ENCODE measurements at places on chromosomes 11 and 22.

GRCh38 chr11:65471447-65471891 is 27.4 kb upstream of the MALAT1 start:
- no peak for DNase-seq

DNA sequence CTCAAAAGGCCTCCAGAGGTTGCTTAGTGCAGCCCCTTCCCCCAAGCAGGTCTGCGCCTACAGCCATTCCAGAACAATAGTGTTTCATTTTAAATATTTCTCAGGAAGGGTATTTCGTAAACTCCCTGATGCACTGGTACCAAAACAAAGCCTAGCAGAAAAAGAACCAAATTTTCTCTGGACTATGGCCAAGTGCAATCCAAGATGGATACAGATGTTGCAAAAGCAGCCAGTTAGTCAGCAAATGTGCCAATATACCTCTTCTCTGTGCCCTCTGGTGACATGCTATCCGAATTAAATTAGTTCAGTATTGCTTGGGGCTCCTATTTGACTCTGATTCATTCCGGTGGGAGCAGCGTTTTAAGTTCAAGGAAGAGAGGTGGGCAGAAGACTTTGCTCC is 247.8 kb downstream of the NTM start:
- no peak for DNase-seq

DNA sequence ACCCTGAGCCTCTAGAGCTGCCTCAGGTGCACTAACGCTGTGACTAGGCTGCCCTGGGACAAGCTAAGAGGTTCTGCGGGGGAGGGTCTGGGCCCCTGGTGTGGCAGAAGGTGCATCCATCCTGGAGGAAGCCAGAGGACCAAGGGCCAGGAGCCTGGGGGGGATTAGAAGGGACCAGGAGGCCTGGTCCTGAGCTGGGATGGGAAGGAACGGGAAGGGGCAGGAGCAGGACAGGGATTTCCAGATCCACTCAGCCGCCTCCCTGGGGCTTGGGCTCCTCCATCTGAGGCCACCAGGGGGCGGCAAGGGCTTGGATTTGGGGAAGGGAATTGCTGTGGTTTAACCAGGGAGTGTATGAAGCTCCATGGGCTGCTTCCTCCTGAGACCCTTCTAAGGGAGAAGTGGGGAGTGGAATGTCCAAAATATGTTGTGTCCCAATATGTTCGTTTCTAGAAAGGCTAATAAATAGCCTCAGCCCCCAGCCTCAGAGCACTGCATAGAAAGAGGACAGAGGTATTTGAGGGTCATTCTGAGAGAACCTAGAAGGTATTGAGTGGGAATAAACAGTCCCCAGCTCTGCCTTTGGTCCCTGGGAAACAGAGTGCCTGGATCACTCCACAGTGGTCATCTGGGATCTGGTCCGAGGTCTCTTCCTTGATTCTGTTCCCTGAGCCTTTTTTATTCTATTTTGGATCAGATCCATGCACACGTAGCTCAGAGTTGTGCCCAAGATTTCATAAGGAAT is 17.4 kb upstream of the PRAME start:
- DNase-seq, result no peak

GRCh38 chr22:22925805-22926369 is 38.3 kb downstream of the IGLL5 start:
- DNase-seq, result no peak

DNA sequence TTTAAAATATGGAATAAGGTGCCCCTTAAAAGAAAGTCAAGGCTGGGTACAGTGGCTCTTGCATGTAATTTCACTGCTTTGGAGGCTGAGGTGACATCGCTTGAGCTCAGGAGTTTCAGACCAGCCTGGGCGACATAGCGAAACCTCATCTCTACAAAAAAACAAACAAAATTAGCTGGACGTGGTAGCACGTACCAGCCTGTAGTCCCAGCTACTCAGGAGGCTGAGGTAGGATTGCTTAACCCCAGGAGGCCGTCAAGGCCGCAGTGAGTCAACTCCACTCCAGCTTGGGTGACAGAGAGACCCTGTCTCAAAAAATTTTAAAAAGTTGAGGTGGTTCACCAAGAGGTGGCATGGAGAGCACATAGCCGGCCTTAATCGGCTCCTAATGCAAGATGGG is 17.7 kb upstream of the ADORA2A start:
- DNase-seq, result no peak

DNA sequence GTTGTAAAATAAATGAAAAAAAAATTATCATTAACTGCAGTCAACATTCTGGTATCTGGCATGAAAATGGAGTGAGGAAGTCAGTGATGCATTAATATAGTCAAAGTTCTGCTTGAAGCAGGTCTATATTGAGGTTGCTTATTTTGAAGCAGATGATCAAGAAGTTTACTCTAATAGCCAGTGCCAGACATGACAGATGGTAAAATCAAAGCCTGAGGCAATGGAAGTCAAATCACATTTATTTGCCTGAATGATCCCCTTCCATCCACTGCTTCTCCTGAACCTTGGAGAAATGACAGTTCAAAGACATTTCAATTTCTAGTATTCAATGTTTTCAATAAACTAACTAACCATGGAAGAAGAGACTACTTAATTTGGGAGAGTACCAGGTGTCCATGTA is 430.0 kb downstream of the FAM181B start:
- no peak for DNase-seq

- no peak for DNase-seq
Observed at GRCh38 chr22:22954656-22955055, 67.0 kb downstream of the IGLL5 start.

- no peak for DNase-seq
Observed at GRCh38 chr11:65640483-65641296, 2.8 kb downstream of the SIPA1 start.

GRCh38 chr11:88827018-88827676 is 238.6 kb downstream of the GRM5 start:
- no peak for DNase-seq

DNA sequence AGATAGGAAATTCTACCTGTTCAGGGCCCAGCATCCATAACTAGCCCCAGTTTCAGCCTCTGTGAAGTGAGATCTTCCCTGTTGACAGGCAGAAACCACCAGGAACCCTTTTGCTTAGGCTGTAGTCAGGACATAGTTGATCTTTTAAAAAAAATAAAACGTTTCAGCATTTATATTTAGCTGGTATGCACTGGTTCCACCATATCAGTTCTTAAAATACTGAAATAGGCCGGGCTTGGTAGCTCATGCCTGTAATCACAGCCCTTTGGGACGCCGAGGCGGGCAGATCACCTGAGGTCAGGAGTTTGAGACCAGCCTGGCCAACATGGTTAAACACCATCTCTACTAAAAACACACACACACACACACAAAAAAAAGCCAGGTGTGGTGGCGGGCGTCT is 35.3 kb downstream of the GALNT18 start:
- DNase-seq, result no peak

GRCh38 chr11:84408946-84409411 is 1122.8 kb upstream of the CCDC90B start:
- no peak for DNase-seq

DNA sequence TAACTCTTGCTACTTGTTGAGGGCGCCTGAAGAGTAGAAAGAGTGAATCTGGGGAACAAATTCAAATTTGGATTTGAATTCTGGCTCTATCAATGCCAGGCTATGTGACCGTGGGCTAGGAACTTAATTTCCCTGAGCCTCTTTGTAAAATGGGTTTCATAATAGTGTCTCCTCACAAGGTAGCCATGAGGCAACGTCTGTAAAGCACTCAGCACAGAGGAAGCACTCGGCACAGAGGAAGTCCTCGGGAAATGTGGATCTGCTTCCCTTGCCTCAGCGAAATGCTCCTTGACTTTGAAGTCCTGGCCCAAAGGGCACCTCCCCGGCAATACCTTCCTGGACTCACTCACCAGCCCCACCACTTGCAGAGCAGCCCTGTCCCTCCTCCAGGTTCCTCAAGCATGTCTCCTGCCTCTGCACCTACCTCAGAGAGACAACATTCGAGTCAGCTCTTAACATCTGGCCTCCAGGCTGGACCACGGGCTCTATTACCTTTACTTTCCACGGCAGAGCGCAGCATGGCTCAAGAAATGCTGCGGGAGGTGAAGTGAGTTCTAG is 17.7 kb downstream of the CD6 start:
- DNase-seq, result no peak

GRCh38 chr22:46845296-46846149 is 83.1 kb downstream of the TBC1D22A start:
- DNase-seq, result no peak

- DNase-seq, result no peak
Observed at GRCh38 chr11:113971506-113972195, 3.3 kb upstream of the HTR3A start.

- DNase-seq, result no peak
Observed at GRCh38 chr11:87020764-87021365, 16.9 kb upstream of the TMEM135 start.

DNA sequence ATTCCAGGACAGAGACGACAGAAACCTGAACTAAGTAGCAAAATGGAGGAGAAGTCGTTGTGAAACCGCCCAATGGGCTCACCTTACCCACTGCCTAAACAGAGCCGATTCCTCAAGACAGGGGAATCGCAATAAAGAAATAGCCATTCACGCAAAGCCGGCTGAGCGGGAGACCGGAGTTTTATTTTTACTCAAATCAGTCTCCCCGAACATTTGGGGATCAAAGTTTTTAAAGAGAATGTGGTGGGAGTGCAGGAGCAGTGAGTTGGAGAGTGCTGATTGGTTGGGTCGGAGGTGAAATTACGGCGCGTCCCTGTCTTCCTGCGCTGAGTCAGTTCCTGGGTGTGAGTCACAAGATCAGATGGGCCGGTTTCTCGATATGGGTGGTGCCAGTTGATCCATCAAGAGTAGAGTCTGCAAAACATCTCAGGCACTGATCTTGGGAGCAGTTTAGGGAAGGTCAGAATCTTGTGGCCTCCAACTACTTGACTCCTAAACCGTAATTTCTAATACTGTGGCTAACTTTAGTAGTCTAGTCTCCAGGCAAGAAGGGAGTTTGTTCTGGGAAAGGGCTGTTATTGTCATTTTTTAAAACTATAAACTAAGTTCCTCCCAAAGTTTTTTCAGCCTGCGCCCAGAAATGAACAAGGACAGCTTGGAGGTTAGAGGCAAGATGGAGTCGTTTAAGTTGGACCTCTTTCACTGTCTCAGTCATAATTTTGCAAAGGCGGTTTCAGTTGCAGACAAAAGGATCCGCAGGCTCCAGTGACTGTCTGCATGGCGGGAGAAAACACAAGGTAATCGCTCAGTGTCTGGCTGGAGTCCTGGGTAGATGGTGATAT is 34.1 kb downstream of the OR4D9 start:
- no peak for DNase-seq

DNA sequence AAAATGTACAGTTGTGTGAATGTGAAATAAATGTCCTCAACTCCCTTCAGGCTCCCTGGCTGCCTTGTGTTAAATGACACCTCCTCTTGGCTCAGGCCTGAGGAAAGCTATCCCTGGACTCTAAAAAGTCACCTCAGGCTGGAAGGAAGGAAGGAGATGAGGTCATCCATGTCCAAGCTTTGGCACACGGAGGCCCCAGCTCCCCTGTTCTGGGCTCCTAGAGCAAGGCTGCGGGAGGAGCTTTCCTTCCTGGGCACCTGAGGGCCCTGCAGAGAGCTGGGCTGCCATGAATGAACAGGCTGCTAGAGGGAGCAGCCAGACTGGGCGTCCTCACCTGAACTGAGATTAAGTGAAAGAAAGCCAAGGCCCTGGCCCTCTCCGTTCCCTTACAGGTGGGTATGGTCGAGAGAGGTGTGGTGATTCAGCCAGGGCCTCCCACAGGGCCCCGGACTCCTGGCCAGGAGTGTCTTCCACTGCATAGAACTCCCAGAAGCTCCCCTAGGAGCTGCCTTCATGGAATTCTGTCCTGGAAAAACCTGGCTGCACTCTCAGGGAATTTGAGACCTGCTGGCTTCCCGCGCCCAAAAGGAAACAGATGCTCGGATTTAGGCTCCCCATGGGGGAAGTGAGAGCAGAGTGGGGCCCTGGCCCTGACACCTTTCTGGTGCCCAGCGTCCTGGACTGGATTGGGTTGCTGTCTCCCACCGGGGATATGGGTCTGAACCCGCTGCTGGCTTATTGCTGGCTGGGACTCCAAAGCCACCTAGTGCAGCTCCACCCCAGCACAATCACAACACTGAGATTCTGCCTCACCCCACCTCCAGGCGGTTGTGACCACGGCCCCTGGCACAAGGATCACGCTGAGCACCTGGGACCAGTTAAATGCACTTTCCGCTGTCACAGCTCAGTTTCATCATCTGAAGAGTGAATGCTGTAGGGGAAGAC is 22.2 kb downstream of the MYBPC3 start:
- DNase-seq, result no peak

GRCh38 chr11:14519597-14519916 is 629 bp downstream of the PSMA1 start:
- no peak for DNase-seq

DNA sequence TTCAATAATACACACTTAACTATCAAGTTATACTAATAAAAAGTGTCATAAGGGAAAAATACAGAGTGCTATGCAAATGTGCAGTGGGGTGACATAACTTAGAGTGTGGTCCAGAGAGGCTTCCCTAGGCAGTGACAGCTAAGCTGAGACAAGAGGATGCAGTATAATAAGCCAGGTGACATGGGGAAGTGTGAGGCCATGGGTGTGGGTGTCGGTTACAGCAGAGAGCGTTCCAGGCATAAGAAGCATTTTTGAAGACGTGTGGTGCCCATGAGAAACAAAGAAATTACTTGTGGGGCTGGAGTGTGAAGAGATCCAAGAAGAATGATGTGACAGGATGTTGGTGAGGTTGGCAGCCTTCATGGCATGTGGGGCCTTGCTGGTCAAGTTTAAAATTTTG is 78.1 kb upstream of the PICALM start:
- DNase-seq, result no peak

- DNase-seq, result no peak
Observed at GRCh38 chr11:47357985-47358730, 5.7 kb upstream of the MYBPC3 start.

DNA sequence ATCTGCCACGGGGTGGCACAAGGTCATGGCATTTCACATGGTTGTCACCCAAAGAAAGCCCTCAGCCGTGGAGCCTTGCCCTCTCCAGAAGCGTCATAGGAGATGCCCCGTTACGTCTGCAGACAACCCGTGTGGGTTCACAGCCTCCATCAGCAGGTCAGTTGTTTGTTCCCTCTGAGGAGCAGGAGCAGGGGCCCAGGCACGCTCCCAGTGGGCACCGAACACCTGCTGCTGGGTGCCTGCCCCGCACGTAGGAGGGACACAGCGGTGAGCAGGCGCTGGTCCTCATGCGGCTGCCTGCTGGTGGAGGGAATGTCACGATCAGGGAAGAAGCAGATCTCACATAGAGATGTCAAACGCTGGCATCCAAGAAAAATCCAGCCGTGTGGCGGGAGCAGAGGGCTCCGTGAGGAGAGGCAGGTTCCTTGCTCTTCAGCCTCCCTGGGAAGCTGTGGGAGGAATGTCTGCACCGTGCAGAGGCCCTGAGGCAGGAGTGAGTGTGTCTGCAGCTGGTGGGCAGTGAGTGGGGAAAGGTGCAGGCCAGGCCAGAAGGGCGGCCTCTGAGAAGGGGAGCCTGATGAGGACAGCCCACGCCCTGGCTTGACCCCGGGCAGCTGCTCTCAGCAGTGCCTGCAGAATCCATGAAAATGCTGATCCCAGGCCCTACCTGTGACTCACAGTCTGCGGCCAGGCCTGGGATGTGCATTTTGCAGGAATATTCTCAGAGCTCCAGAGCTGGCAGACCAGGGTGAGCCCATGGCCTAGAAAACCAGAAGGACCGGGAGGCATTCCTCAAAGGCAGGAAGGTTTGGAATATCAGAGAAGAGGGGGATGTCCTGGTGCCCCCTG is 36.4 kb upstream of the TH start:
- no peak for DNase-seq
